Activated CD8-positive, alpha-beta memory T cell treated with anti-CD3 and anti-CD28 coated beads for 1 hour (primary cell): ENCODE measurements at places on chromosomes 2 and 18.

DNA sequence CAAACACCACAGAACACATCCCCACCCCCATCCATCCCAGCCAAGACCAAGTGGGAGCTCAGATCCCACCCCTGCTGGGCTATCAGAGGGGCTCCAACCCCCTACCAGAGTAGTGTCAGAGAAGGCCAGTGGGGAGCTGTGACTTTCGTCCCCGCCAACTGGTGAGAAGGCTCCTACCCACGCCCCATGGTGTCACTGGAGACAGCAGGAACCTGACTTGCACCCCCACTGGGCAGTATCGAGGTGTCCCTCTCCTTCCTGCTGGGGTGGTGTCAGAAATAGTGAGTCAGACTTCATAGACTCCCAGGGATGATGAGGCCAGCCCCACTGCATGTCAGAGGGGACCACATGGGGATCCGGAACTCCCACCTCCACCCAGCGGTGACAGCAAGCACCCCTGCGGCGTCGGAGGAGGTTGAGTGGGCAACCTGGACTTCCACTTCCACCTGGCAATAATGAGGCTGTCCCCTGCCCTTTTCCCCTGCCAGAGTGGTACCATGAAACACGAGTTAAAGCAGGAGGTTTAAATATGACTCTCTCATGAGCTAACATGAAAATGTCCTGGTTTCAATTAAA lies 106.7 kb downstream of the CTIF start:
- DNase-seq, result no peak

- peak; percentile 21 for DNase-seq
Observed at GRCh38 chr2:96509114-96509846, 4.1 kb upstream of the NEURL3 start.

DNA sequence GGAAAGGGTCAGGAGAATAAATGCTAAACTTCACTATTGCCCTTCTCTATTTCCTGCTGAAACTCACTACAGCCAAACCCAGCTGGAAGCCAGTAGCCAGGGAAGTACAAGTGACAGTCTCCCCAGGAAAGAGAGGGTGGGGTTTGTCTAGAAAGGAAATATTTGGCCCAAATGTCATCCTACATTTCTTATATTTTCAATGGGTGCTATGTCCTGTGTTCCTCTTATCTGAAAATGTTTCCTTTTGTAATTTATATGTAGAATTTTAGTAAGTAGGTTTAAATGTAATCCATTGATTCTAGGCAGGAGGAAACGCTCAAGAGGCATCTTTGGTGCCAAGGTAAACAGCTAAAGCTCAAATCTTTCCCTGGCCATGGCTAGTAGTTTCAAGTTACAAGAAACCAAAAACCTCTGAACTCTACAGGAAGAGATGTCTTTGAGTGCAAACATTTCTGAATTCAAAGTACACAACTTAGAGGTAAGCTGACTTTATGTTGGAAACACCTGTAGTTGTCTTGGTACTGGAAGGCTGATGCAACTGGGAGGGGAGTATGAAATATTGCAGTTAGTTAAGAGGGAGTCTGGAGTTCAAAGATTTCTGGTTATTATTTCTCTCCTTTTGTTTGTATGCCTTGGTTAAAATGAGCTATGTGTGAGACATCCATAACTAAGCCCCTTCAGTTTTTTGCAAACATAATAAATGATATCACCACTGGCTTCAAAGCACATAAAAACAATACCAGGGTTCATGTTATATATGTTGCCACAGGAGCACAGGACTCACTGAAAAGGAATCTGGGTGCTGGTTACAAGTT lies 356.1 kb upstream of the ZC3H15 start:
- DNase-seq, result no peak

DNA sequence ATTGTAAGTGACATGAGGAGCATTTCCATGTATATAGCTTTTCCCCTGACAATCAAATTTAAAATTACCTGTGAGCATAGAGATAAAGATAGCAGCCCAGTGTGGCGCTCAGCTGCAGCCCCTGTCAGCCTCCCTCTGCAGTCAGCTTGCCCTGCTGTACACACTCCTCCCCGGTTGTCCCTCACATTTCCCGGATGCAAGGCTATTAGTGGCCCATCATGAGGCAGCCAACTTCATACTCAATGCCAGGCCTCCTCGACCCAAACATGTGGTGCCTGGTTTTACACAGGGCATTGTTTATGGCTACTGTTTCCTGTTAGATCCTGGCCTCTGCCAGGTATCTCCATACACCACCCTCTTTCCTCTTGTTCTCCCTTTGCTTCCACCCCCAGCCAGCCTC lies 116.1 kb upstream of the SH3BP4 start:
- DNase-seq, result no peak

GRCh38 chr2:127118467-127118866 lies 11.5 kb upstream of the BIN1 start:
- DNase-seq, result no peak

DNA sequence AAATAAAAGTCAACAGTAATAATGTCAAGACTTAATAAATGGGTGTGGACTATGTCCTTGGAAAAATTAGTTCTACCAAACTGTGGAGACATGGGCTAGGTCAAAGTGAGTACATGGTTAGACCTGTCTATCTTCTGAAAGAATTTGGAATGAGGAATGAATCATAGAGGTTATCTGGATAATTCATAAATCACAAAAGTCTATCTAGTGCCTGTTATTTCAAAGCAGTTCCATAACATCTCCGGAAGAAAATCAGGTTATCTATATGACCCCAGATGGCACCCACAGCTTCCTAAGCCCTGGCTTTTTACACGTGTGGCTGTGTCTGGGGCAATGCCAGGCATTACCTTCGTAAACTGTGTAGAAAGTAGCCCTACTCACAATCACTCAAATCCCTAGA lies 272.0 kb downstream of the ETAA1 start:
- no peak for DNase-seq

- DNase-seq, result no peak
Observed at GRCh38 chr2:204827701-204828590, 282.7 kb downstream of the PARD3B start.

DNA sequence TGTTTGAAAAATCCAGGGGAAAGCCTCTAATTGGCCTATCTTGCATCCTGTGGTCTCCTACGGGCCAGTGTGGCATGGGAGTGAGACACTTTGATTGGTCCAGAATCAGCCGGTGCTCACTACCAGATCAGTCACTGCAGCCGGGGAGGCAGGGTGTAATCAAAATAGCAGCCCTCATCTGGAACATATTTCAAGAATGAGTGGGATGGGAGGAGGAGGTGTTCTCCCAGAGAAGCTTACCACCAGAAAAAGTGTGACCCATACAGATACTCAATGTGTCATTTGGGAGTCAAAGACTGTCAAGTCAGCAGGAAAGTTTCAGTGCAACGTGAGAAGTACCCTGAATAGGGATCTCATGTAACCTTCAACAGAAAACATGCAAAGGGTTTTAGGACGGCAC lies 393.9 kb upstream of the SLC14A2 start:
- DNase-seq, result no peak

DNA sequence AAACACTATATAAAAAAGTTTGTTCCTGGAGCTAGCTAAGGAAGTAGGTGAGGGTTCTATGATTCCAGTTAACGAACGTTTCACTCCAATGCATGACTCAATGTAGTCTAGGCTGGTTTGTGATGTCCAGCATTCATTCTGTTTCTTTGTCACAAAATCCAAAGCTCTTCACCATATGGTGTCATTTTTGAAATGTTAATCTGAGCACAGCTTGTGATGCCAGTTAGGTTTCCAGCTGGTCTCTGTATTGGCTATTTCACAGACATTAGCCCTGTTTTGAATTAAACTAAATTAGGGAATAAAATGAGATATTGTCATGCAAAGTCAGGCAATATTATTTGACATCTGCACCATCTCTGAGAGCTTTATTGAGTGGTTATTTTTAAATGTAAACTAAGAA lies 159.4 kb downstream of the RBM43 start:
- no peak for DNase-seq

DNA sequence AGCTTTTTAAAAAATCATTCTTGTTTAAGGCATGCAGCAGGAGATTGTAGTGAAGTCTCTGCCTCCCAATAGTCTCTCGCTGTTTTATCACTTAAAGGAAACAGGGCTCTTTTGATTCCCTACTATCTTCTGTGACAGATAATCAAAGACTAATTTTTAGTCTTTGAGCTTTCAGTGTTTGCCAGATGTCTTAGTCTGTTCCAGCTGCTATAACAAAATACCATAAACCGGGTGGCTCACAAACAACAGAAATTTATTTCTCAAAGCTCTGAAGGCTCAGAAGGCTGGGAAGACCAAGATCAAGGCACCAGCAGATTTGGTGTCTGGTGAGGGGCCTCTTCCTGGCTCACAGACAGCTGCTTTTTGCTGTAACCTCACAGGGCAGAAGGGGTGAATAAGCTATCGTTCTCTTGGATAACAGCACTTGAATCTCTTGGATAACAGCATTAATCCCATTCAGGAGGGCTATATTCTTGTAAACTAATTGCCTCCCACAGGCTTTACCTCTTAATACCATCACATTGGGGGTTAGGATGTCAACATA lies 37.8 kb upstream of the STAT4 start:
- no peak for DNase-seq

GRCh38 chr18:60646725-60647124 lies 274.1 kb upstream of the MC4R start:
- DNase-seq, result no peak

GRCh38 chr18:35542356-35542755 lies 39.2 kb upstream of the GALNT1 start:
- no peak for DNase-seq
